Sciatic nerve (tissue), 2 donors: ENCODE measurements at places on chromosomes 3 and 15.

DNA sequence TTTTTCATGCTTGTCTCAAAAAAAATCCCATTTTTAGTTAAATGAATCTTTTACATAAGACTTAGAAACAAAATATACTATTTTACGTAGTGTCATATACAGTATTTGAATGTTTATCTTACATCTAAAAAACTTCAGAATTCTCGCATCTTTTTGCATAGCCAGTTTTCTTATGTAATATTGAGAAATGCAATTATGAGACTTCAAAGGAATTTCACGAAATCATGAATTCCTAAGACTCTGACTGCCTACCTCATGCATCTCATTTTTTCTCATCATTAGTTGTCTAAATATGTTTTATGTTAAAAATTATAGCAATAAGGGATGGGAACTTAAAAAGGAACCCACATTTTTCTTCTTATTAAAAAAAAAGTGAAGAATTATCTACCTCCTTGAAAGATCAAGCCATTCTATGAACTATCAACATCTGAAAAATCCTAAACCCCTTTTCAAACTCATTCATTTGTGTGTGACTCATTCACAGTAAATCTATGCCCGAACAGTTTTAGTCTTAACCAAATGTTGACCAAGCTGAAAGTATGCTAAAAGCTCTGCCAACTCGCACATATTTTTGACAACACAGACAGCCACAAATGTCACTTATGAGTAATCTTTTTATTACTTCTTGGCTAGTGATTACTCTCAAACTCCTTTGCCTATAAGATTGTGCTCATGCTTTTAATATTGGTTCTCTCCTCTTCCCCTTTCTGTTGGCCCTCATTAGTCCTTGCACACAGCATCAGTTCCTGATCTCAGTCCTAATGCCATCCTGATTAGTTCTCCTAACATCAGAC lies 115.9 kb downstream of the DCLK3 start:
- DNase-seq, result no peak

- no peak for DNase-seq
These were observed 106.0 kb upstream of the TRIM42 start for GRCh38 chr3:140571836-140572235.

GRCh38 chr3:140545197-140545596 lies 132.7 kb upstream of the TRIM42 start:
- no peak for DNase-seq

GRCh38 chr15:96838081-96838480 lies 507.6 kb downstream of the NR2F2 start:
- no peak for DNase-seq

- no peak for DNase-seq
These were observed 619.7 kb upstream of the AGTR1 start for GRCh38 chr3:148077965-148078364.

GRCh38 chr3:197367081-197367780 lies 68.8 kb upstream of the DLG1 start:
- no peak for DNase-seq

DNA sequence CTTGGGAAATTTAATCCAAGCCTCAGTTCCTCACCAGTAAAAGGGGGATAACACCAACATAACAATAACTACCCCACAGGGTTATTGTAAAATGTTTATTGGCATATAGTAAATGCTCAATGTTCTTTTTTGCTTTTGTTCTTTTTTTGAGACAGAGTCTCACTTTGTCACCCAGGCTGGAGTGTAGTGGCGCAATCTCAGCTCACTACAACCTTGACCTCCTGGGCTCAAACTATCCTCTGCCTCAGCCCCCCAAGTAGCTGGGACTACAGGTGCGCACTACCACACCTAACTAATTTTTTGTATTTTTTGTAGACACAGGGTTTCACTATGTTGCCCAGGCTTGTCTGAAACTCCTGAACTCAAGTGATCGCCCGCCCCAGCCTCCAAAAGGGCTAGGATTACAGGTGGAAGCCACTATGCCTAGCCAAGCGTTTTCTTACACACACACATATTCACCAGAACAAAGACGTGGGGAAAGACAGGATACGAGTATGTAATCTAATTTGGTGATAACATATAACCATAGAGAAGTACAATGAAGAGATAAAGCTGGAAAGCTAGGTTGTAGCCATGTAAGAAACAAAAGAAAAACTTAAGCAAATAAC lies 11.7 kb downstream of the STAG1 start:
- DNase-seq, result no peak

DNA sequence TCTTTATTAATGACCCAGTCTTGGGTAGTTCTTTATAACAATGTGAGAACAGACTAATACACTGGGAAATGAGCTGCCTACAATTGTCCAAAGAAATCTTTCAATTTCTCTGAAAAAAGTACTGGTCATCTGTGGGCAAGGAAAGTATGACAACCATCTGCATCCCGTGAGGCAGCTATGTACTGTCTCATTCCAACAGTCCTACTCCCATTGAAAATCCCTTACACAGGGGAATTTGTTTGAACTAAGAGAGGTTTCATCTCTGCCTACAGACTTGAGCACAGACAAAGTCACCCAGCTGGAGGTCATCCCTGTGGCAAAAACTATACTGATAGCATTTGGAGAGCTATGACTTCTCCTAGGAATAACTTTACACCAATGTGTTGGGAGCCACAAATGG lies 27.1 kb downstream of the SHC4 start:
- DNase-seq, result no peak

GRCh38 chr15:89781055-89781454 lies 4.9 kb downstream of the MESP2 start:
- DNase-seq, result no peak

GRCh38 chr15:101501703-101502373 lies 12.3 kb upstream of the PCSK6 start:
- peak; percentile 60 for DNase-seq

GRCh38 chr3:15294929-15295328 lies 37.5 kb downstream of the SH3BP5 start:
- peak; percentile 66 for DNase-seq

DNA sequence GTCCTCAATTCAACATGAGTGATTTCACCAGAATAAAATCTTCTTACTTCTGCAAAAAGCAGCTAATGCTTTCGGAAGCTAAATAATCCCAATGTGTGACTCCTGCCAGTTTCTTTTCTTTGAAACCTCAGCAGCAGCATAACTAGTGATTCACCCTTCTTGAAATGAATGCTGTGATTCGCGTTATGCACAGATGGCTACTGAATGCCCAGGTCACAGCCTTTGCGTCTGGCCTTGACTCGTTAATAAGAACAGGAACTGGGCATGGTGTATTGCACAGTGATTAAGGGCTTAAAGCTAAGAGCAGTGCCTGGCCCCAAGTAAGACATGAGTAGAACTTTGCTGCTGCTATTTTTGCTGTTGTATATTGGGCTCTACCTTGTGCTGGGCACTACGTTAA lies 19.0 kb downstream of the CGNL1 start:
- no peak for DNase-seq

GRCh38 chr3:3110299-3110630 lies at the start of gene IL5RA:
TSS of gene IL5RA (minus strand) at chr3:3110374. CDS start at chr3:3104984, 5,390 bp downstream.
- no peak for DNase-seq

- DNase-seq, result no peak
These were observed 75.2 kb upstream of the ACAD9 start for GRCh38 chr3:128804017-128804810.

DNA sequence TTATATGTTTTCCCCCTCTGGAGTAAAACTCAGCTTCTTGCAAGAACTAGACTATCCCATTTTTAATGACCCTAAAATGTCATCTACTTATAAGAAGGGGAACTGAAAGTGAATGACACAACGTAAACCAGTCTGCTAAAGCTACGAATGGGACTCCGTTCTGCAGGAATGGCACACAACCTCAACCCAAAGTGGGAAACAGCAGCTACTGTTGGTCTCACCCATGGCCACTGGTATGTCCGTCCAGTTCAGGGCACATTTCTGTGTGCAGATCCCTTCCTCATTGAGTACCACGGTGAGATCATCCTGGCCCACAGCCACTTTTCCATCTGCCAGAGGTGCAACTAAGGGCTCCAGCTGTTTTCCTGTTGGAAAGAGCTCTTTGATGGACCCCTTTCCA lies 23.8 kb downstream of the VPS39 start:
- DNase-seq, result no peak

GRCh38 chr3:157199841-157200240 lies 39.9 kb upstream of the CCNL1 start:
- no peak for DNase-seq

GRCh38 chr3:35389907-35390306 lies 249.4 kb upstream of the ARPP21 start:
- DNase-seq, result no peak

GRCh38 chr15:65264863-65265430 lies 21.7 kb downstream of the PARP16 start:
- DNase-seq, result no peak

DNA sequence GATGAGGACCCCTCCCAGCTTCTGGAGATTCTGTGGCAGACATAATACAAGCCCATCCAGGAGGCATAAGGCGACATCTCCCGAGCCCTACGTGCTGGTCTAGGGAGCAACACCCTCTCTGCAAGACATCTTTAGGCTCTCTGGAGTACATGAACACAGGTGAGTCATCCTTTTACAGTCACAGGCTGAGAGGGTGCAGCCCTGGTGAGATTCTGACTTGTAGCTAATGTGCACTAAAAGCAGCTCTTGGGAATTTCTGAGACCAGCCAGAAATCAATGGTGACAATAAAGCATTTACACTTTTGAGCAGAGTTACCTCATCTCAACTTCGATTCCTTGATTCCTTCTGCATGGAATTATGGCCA lies 131.1 kb downstream of the XXYLT1 start:
- DNase-seq, result no peak

DNA sequence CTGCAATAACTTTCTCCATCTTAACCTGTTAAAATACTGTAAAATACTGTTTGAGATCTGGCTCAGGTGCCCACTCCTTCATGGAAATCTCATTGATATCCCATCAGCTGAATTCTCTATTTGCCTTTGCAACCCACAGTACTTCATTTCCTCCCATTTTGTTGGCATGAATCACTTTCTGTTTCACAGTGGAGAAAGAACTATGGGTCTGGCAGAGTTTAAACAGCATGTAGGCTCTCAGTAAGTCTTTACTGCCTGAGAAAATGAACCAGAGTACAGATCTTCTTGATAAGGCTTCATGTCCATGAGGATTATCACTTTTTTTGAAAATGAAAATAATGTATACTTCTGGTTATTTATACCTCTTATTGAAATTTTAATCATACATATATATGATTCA lies 245.9 kb downstream of the NAALADL2 start:
- no peak for DNase-seq

GRCh38 chr3:129211772-129212171 lies 28.1 kb upstream of the CNBP start:
- peak; percentile 80 for DNase-seq

DNA sequence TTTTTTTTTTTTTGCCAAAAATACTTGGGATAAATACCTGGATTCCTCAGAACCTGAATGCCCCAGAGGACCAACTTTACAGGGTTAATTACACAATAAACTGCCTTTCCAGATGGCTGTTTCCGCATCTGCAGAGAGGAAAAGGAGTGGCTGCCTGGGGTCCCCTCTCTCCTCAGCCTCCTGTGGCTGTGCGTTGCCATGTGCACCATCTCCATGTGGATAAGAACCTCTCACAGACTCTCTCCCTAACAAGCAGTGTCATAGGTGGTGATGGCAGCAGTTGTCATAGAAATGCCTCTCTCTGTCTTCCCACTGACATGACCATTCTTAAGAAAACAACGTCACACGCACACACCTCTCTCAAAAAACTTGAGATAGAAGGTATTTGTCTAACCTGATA lies 179.4 kb downstream of the RPLP1 start:
- DNase-seq, result no peak

DNA sequence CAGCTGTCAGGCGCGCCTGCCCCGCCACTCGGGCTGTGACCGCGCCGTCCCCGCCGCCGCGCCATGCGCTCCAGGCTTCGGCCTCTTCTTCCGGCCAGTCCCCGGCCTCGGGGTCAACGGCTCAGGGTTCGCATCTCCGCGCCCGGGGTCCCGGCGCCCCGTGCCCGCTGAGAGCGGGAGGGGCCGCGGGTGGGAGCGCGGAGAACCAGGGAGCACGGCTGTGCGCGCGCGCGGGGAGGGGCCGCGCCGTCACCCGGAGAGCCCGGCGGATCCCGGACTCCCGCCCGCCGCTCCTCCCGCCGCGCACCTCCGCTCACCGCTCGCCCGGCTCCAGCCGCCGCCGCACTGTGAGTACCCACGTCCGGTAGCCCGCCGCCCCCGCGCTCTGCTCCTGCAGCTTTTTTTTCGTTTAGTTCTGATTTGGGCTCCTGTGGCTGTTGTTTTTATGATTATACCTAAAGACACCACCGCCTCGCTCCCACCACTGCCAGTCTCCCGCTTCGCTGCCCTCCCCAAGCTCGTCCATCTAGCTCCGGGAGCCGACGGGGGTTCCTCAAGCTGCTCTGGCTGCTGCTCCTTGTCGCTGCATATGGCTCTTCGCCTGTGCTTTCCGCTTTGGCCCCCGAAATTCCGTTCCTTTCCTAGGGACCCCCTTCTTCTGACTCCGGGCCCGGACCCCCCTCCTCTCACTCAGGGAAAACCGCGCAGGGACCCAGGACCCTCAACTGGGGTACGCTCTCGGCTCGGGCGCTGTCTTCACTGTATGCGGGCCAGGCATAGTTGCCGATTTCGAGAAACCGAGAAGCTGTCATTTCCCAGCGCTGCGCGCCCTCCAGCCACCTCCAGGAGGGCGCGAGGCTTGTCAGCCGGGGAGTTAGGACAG lies 1.8 kb upstream of the SKOR1 start:
- DNase-seq, result peak; percentile 48

DNA sequence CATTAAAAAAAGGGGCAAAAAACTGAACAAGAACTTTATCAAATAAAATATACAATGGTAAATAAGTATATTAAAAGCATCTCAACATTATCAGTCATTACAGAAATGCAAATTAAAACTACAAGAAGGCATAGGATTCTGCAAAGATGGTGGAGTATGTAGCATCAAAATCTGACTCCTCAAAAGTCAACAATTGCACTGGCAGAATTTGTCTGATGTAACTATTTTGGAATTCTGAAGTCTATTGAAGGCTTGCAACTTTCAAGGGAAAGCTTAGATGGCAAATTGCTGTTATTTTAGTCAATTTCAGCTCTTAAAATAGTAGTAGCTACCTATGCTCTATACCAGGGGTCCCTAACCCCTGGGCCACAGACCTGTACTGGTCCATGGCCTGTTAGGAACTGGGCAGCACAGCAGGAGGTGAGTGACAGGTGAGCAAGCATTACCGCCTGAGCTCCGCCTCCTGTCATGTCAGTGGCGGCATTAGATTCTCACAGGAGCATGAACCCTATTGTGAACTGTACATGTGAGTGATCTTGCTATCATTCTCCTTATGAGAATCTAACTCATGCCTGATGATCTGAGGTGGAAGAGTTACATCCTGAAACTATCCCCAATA lies 107.6 kb downstream of the TGFBR2 start:
- no peak for DNase-seq
